ENCODE measurements at places on chromosomes 1 and 21.
A peak's percentile ranks its signal among the peaks of the same experiment; 100 is the strongest.

DNA sequence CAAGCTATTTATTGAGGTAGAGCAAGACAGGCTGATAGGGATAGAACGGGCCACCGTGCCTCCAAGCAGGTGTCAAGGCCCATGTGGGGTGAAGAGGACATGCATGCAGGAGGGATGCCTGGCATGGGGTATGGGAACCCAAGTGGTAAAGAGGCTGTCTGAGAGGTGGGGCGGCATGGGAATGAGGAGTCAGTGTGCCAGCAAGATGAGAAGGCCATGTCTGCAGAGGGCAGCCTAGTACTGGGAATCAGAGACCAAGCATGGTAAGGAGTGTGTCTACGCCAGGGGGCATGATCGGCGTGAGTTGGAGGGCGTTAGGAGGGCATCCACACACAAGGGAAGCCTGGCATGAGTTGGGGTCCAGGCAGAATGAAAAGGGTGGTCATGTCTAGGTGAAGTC lies 303.7 kb upstream of the PLD5 start:
- DNase-seq, result no peak

DNA sequence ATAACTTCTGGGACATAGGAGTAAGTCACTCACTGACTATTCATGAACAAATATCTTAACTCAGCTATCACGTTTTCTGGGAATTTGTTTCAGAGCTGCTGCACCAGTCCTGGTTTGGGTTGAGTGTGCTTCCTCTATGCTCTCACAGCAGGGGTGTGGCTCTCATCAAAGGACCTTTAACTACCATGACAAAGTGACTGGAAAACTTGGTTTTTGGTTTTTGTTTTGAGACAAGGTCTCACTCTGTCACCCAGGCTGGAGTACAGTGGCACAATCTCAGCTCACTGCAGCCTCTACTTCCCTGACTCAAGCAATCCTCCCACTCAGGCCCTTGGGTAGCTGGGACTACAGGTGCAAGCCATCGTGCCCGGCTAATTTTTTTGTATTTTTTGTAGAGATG lies 4.1 kb downstream of the ILDR2 start:
- no peak for DNase-seq

GRCh38 chr1:220149742-220150141 lies 55.8 kb downstream of the IARS2 start:
- no peak for DNase-seq

GRCh38 chr21:15415541-15416261 lies 314.1 kb upstream of the USP25 start:
- no peak for DNase-seq

GRCh38 chr1:33314416-33314815 lies 6.5 kb downstream of the A3GALT2 start:
- DNase-seq, result no peak

- DNase-seq, result no peak
Measured at GRCh38 chr1:80531182-80531581, 1269.6 kb upstream of the ADGRL2 start.

DNA sequence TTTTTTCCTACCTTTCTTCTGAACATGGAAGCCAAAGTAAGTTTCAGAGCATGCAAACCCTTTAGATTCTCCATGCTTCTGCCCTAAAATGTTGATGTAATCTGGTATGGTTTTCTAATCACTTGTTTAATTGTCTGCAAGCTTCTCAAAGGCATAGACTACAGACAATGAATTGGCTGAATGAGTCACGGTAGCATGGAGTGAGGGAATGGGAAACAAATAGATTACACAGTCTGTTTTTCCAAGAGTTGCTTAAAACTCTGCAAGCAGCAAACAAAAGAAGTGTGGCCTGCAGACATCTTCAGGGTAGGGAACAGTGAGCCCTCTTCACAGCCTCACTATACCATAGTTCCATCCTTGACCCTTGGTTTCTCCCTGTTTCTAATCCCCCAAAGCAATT lies 326.0 kb downstream of the BARHL2 start:
- DNase-seq, result no peak

GRCh38 chr1:156480411-156481192 lies 20.0 kb downstream of the MEF2D start:
- peak; percentile 92 for DNase-seq

DNA sequence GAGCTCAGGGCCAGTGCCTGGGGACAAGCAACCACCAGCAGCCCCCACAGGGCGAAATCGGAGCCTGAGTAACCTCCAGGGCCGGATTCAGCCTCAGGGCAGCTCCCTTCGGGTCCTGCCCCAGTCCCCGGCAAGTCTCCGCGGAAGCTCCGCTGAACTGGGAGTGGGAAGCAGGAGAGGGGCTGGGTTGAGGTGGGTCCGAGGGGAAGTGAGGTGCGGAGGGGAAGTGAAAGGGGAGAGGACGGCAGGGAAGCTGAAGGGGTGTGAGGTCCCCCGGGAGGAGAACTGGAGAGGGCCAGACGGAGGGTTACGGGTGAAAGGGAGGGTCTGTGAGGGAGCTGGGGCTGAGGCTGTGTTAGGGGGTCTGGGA lies 560 bp downstream of the PADI2 start:
- no peak for DNase-seq

DNA sequence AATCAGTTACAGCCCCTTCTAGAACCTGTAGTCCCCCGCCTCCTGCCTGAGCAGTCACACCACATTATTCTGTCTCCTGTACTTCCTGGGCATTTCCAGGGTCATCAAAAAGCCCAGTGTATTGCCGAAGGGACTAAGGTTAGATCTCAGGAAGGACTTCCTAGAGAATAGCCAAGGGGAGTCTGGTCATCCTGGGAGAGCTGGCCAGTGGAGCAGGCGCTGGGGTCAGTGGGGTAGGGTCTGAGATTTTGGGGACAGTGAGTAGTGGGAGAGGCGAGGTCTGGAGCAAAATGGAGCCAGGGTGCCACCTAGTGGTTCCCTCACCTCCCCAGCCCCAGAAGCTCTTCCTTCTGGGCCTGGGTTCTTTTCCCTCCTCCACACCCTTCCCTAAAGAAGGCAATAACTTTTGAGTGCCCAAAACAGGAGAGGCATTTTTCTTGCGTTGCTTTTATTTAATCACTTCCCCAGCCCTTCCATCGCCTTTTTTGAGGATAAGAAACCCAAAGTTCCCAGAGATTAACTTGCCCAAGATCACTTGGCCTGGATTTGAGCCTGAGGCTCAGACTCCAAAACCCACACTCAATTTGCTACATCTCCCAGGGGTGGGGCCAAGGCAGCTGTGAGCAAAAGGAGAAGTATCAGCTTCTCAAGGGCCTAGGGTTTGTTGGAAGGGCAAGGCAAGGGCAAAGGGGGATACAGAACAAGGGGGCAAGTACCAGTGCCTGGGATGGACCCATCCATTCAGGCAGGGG lies 7.3 kb upstream of the PMVK start:
- peak; percentile 52 for DNase-seq

DNA sequence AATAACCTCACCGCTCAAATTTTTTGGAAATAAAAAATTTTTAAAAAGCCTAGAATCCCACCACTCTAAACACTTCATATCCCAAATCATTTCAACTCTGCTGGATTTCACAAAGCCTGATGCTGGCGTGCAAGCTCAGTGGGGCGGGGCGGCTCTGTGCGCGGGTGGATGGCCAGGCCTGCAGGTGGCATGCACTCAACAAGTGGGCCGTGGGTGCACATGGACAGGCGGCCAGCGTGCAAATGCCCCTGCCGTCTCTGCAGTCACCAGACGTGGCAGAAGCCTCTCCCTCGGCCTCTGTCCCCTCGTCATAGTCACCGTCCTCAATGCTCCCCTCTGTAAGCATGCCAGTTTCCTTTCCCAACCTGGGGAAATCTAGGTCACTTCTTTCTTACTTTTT lies 6.6 kb upstream of the PDE9A start:
- DNase-seq, result no peak

GRCh38 chr1:228925691-228926090 lies 190.4 kb downstream of the RHOU start:
- DNase-seq, result no peak

GRCh38 chr1:186183970-186184628 lies 191.0 kb downstream of the TPR start:
- DNase-seq, result no peak

GRCh38 chr1:18304151-18304869 lies 176.4 kb upstream of the KLHDC7A start:
- no peak for DNase-seq

DNA sequence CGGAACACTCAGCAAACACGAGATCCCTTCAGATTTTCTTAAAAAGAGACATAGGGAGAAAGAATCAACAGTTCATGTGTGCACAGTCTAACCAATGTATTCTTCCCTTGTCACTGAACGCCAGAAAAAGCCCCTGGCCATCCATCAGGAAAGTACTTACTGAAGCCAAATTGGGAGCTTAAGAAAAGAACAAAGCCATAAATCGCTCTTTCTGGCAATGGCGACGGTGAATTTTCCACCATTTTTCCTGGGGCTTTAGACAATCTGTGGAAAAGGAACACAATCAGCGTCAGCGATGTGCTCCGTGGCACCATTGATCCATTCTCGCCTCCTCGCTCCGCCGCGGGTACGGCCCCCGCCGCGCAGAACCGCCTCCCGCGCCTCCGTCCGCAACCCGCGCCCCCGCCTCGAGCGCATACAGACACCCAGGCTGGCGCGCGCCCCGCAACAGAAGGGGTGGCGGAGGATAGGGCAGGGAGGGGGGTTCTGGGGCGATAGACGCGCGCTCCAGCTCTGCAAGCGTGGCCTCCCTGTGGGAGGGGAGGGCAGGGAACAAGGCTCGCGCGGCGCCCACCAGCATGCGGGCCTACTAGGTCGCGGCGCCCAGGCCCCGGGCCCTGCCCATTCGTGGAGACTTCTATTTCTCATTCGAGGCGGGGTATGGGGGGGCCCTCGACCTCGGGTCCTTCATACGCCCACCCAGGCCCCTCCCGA lies 440 bp downstream of the PIGP start:
- DNase-seq, result no peak

DNA sequence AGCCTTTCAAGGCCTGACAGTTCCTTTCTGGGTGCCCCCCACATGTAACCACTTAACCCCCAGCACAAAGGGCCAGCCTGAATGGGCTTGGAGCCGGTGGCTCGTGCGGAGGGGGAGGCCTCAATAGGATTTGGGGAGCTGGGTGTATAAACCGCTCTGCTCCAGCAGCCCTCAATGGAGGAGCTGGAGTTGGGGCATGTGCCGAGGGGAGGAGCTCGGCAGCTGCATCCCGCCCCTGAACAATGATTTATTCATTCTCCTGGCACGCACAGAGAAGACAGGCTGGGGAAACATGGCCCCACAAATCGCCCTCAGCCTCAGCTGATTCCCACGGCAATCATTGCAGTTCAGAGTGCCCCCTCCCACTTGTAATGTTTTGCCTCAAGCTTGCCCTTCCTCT lies 6.9 kb upstream of the C1orf216 start:
- DNase-seq, result no peak

Measured in GM19239 (cell line).